ENCODE measurements at places on chromosomes 16 and 17.

DNA sequence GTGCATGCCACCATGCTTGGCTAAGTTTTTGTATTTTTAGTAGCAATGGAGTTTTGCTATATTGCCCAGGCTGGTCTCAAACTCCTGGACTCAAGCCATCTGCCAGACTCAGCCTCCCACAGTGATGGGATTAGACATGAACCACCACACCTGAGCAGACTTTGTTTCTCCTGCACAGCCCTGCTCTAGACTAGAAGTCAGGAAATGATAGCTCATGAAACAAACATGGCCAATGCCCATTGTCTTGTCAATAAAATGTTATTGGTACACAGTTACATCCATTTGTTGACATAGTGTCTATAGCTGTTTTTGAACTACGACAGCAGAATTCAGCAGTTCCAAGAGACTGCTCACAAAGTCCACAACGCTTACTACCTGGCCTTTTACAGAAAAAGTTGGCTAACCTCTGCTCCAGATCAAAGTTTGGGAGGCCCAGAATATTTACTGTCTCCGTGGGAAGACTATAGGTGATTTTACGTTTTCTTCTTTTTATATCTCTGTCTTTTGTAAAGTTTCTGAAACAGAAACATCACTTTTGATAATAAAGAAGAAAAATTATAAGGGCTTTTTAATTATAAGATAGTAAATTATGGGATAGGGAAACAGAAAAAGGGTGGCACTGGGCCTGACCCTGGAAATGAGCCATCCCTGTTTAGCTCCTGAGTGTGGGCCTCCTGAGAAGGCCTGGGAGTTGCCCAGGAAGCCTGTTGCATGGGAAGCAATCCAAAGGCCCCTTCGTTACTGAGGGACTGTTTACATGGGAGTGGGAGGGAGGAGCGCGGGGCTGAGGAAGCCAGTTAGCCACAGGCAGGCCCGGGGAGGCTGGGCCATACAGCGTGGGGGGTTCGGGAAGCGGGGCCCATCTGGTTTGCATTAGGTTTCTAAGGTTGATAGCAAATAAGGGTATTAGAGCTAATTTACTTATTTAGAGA lies 201.5 kb downstream of the IRF8 start:
- DNase-seq: peak; percentile 68

DNA sequence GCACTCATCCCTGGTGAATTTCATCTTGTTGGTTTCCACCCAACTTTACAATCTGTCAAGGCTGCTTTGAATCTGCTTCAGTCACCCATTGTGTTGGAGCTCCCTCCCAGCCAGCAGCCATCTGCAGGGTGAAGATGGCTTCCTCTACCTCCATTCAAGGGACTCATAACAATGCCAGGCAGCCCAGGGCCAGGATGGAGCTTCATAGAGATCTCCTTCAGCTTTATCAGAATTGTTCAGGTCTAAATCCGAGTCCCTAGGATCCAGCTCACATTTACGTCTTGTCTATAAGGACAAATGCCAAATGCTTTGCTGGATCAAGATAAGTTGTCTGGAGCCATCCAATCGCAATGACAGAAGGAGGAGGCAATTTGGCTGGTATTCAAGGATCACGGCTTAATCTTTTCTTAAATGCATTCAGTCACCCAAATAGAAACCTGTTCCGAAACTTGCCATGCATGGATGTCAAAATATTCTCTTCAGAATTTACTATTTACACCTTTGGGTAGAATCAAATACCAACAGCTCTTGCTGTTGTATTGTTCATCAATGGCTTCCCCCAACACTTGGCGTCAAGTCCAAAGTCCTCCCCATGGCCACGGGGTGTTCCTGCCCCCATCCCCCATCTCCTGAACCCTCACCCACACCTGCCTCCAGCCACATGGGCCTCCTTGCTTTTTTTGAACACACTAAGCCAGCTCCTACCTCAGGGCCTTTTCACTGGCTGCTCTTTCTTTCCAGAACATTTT lies 3.8 kb upstream of the FAM171A2 start:
- DNase-seq: no peak

DNA sequence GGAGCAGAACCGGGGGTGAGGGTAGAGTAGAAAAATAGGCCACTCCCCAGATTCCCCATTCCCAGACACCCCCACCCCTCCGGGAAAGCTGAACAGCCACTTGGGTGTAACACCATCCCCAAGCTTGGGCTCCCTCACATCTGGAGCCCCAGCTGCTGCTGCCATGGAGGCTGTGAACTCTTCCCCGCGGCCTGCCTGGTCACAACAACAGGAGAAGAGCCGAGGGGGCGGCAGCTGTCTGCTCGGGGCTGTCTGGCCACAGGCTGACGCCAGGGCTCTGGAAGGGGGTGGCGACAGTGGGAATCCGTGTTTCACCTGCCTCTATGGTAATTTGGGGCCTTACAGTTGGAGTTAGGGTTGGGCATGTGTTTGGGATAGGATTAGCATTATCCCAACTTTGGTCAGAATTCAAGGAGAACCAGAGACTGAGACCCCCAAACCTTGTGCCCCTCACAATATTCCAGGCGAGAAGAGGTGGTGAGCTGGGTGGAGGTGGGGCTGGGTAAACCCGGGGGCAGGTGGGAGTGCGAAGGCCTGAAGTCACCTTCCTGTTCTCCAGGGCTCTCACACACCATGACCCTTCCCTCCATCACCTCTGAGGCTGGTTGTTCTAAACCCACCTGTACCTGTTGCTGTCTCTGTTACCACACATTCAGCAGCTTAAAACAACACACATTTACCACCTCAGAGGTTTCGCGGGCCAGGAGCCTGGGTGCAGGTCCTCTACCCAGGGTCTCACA lies 29.7 kb upstream of the NXPH3 start:
- DNase-seq: no peak

GRCh38 chr17:69228576-69228975 lies at the start of gene ABCA10:
ABCA10 (minus strand) TSS chr17:69228824; CDS start chr17:69225358, 3,466 bp downstream.
- peak; percentile 4 for DNase-seq

- no peak for DNase-seq
Measured at GRCh38 chr17:55332296-55333041, 67.7 kb downstream of the HLF start.

DNA sequence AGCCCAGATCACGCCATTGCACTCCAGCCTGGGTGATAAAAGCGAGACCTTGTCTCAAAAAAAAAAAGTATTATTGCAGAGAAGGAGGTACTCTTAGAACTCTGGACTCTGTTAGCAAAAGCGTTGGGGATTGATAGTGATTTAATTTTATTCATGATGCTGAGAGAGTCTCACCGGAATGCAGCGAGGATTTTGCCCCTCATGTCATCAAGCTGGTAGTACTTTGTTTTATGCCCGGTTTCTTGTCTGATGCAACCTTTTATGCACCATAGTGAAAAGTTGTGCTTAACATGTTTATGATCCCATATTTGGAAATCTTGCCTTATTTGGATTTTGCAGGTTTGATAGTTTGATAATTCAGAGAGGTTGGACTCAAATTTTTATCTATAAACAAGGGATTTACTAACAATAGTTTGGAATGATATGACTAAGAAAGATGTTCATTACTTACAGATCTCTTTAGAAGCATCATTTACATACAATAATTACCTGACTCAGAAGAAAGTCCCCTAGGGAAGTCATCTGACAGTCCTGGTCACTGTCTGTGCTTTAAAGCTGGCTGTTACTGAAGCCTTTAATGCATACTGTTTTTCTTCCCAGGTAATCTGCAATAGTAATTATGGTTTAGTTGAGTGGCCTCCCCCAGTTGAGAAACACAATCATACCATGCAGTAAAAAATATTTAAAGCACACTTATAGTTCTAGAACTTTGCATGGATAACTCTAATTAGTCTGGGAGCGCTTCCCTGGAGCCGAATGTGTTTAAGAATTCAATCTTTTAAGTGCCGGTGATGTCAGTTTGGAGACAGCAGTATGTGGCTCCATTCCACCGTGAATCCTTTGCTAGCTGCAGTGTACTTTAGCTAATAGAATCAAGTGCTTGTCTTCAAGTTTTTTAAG lies 120.9 kb downstream of the PRKCA start:
- no peak for DNase-seq

DNA sequence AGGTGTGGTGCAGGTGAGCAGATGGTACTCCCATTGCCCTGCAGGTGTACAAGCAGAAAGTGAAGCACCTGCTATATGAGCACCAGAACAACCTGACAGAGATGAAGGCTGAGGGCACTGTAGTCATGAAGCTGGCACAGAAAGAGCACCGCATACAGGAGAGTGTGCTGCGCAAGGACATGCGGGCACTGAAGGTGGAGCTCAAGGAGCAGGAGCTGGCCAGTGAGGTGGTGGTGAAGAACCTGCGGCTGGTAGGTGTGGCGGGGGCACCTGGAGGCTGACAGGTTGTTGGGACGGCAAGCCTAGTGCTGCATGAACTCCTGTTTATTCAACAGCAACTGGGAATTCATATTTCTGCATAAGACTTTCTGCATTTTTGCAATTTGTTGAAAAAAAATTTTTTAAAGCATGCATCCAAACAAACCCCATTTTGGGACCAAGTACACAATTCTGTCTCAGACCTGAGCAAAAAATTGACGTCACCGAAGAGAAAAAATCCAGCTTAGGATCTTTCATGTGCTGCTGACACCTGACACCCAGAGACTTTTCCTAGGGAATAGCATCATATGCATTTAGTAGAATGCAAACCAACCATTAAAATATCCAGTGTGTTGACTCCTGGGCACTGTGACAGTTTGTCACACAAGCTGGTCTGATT lies 13.5 kb upstream of the DBNDD1 start:
- no peak for DNase-seq

- DNase-seq: no peak
Measured at GRCh38 chr16:66923866-66924265, 1.5 kb downstream of the RRAD start.

GRCh38 chr16:80739523-80739922 lies 64.9 kb downstream of the CDYL2 start:
- no peak for DNase-seq

- no peak for DNase-seq
Measured at GRCh38 chr17:82656266-82656665, 8.0 kb upstream of the WDR45B start.

GRCh38 chr16:87150681-87151280 lies 166.4 kb downstream of the C16orf95 start:
- DNase-seq: no peak

DNA sequence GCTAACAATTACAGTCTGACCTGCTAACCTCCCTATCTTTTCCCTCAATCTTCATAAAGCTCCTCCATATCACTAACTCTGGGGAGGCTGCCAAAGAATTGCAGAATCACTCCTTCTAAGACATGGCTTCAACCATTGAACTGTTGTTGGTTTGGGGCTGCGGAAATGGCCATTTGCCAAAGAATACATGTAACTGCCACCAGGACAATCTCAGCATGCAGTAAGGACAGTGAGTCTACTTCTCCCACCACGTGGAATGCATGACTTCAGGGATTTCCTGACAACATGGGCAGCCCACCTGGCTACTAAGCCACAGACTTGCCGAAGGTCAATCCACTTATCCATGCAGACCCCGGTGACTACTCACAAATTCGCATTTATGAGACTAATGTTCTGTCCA lies 104.3 kb upstream of the NUDT7 start:
- no peak for DNase-seq

GRCh38 chr16:69514356-69514755 lies 51.4 kb upstream of the NFAT5 start:
- DNase-seq: no peak

- DNase-seq: no peak
Measured at GRCh38 chr17:34306466-34306865, 12.8 kb upstream of the CCL8 start.

GRCh38 chr17:75807861-75808260 lies 23.3 kb downstream of the UNK start:
- DNase-seq: no peak

GRCh38 chr16:19406891-19407491 lies 10.7 kb upstream of the TMC5 start:
- no peak for DNase-seq

GRCh38 chr16:90048347-90048722 lies 28.8 kb downstream of the PRDM7 start:
- DNase-seq: no peak

GRCh38 chr16:23394141-23394831 lies 58.7 kb downstream of the COG7 start:
- DNase-seq: no peak

GRCh38 chr16:56774016-56774680 lies 44.2 kb downstream of the NUP93 start:
- no peak for DNase-seq

DNA sequence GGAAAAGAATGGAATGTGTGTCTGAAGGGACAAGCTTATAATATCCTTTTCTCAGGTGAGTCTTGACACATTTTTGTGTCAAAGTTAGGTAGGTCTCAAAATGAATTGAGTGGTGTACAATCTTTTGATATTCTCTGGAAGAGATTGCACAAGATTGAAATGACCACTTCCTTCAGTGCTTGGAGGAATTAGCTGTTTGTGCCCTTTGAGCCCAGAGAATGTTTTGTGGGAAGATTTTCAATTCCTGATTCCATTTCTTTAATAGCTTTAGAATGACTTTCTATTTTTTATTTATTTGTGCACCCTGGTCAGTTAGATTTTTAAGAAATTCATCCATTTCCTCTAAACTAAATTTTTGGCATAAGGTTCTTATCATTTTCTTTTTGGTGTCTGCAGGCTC lies 1.6 kb upstream of the CCL13 start:
- peak; percentile 29 for DNase-seq

GRCh38 chr16:57577691-57578224 lies 35.3 kb downstream of the ADGRG5 start:
- no peak for DNase-seq

DNA sequence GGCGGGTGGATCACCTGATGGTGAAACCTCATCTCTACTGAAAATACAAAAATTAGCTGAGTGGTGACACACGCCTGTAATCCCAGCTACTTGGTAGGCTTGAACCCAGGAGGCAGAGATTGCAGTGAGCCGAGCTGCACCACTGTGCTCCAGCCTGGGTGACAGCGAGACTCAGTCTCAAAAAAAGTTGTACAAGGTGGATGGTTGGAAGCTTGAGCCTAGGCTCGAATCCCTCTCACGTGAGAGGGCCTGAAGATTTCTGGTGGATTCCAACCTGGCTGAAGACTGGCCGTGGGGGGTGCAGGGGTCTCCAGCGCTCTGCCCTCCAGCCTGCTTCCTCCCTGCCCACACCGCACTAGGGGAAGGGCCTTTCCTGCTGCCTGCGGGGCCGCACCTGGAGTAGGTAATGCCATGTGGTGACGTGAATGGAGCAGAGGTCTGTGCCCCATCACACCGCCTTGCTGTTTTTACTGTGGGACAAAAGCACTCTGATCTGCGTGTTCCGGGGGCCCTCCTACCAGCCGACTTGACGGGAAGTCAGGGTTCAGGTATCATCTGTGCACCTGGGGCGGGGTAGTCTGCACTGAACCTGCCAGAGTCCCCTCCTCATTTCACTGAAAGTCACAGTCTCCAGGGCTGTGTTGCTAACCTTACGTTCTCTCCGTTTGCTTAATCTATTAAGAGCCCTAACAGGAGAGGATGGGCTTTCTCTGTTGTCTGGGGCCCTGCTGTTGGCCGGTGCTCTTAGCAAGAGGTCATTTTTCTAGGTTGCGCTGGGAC lies 4.2 kb downstream of the RPL13 start:
- no peak for DNase-seq

DNA sequence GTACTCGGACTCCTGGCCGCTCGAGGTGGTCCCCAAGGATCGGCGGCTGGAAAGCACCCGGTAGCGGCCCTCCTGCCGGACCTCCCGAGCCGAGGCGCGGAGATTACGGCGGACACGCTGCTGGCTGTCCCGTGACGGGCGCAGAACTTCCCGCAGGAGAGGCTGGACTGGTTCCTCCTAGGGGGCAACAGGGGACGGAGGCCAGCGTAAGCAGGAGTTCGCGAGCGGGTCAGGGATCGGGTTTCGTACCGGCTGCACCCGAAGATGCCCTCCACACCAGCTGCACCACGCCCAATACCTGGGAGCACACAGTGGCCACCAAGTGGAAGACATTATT lies 341 bp downstream of the SLC7A6OS start:
- no peak for DNase-seq

- no peak for DNase-seq
Measured at GRCh38 chr16:13306161-13306995, 405.0 kb downstream of the SHISA9 start.

GRCh38 chr16:8880839-8881510 lies 1.2 kb upstream of the LITAFD start:
- DNase-seq: no peak

Measured in AG09319 (cell line).